ENCODE measurements at places on chromosomes 11 and 22.

- no peak for DNase-seq
Measured at GRCh38 chr11:80255021-80255420, 814.2 kb upstream of the TENM4 start.

GRCh38 chr11:33376331-33377310, 119.4 kb downstream of the HIPK3 start:
- DNase-seq, result no peak

- no peak for DNase-seq
Measured at GRCh38 chr11:94549146-94549545, 5.4 kb downstream of the FUT4 start.

GRCh38 chr11:44398266-44399030, 88.5 kb upstream of the ALX4 start:
- no peak for DNase-seq

All from aorta (tissue), 5 donors.